ENCODE measurements at places on chromosomes 2 and 18.

GRCh38 chr18:37634516-37634915, 68.9 kb upstream of the CELF4 start:
- DNase-seq, result no peak

DNA sequence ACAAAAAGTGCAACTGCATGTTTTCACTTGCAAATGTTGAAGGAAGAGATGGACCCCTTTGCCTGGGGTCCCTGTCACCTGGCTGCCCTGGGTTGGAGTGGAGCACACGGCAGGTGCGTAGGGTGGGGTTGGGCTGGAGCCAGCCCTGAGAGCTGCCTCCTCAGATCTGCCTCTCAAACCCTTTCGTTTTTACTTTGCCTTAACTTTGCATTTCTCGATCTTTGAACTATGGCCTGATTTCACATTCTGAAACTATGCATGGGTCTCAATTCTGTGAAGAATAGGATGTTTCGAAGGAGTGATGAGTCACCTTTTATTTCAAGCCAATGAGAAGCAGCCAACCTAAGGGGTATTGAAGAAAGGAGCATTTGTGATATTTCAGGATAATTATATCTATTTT, 132.8 kb downstream of the ACOXL start:
- DNase-seq, result no peak

GRCh38 chr2:63696496-63696895, 107.7 kb downstream of the MDH1 start:
- DNase-seq, result no peak

- no peak for DNase-seq
Observed at GRCh38 chr18:61854578-61855448, 38.0 kb downstream of the RNF152 start.

- DNase-seq, result no peak
Observed at GRCh38 chr2:237430861-237431260, 16.9 kb upstream of the COL6A3 start.

DNA sequence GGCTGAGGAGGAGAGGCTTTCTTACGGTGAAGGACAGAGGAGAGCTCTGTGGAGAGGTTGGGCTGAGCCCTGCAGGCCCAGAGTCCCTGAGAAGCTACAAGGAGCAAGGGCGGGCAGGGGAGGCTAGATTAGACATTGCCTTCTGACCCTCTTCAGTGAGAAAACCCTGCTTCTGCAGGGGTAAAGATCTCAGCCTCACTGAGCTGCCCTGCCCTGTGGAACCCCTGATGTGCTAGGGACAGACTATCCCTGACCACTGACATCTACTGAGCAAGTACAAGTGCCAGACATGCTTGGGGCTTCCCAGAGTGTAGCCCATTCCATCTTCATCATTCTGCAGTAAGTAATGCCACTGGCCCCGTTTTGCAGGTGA, 111.5 kb downstream of the CYP26B1 start:
- DNase-seq, result no peak
